ENCODE measurements at places on chromosomes 13 and 19. TPM values are rescaled to one million over a fixed set of nuclear protein-coding genes. Genes with fewer than 3 reads are reported as not detected.
A peak's percentile ranks its signal among the peaks of the same experiment; 100 is the strongest.

The ZNF600 gene
- total RNA-seq: 13.2 TPM

The CEACAM6 gene
- total RNA-seq: 260 TPM

- no peaks in the 10 kb centered on the region for H3K27me3 ChIP-seq
- H3K27ac ChIP-seq: no peak overlapping the region
- DNase-seq: no peak
- no peaks in the 10 kb centered on the region for H3K4me1 ChIP-seq
Measured at GRCh38 chr19:7152568-7152967, 83.1 kb downstream of the ZNF557 start.

DNA sequence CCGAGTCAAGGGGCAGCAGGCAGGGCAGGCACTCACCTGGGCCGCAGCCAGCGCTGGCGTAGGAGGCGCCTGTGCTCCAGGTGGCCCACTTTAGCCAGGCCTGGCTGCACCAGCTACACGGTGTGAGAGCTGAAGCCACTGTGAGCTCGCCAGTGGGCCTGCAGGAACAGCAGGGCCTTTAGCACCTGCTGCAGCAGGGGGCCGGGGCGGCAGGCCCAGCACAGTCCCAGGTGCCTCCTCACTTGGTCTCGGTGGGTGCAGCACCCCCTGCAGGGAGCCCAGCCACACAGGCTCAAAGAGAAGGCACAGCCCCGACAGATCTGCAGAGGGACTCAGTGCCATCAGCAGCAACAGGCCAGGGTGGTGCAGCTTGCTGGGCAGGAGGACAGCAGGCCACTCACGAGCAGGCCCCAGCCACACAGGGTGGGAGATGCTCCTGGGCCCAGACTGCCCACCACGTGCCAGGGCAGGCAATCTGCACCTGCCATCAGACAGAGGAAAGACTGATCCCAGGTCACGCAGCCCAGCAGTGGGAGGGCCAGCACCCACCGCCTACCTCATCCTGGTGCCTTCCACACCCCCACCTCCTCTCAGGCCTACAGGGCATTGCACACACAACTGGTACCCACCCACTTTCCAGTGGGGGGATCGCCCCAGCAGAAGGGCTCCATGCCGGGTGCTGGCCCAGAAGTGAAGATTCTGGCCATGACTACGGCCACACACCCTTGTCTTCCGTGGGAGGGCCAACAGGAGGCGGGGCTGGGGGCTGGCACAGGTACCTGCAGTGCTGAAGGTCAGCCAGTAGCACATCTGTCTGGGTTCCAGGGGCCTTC lies 15.8 kb downstream of the ARHGAP33 start:
- H3K27ac ChIP-seq: no peak overlapping the region
- no peaks in the 10 kb centered on the region for H3K27me3 ChIP-seq
- H3K4me3 ChIP-seq: no peak overlapping the region
- DNase-seq: no peak
- H3K36me3 ChIP-seq: no peaks in the 10 kb centered on the region
- H3K4me1 ChIP-seq: no peaks in the 10 kb centered on the region

GRCh38 chr19:7013678-7014077 lies 7.6 kb downstream of the MBD3L2B start:
- no peaks in the 10 kb centered on the region for H3K4me1 ChIP-seq
- no peaks in the 10 kb centered on the region for H3K36me3 ChIP-seq
- DNase-seq: peak; percentile 3
- no peaks in the 10 kb centered on the region for H3K27me3 ChIP-seq
- no peak overlapping the region for H3K27ac ChIP-seq
- no peak overlapping the region for H3K4me3 ChIP-seq

- no peaks in the 10 kb centered on the region for H3K36me3 ChIP-seq
- H3K4me3 ChIP-seq: peak overlapping the region; percentile 78
- H3K27me3 ChIP-seq: no peaks in the 10 kb centered on the region
- H3K27ac ChIP-seq: peak overlapping the region; percentile 76
Measured at GRCh38 chr19:23762884-23763711, 4.4 kb upstream of the ZNF681 start.

DNA sequence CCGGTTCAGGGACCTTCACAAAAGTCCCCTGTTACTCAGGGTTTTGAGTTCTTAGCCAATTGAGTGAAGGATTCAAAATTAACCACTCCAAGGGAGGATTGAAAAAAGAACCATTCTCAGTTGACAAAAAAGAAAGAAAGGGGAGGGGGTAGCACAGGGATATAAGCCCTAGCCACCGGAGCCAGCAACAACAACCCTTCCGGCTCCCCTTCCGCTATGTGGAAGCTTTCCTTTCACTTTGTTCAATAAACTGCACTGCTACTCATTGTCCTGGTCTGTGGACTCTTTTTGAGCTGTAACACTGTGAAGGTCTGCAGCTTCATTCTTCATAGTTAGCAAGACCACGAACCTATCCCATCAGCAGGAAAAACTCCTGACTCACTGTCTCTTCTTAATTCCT lies 1488.1 kb upstream of the PRR20A start:
- no peak overlapping the region for H3K4me3 ChIP-seq
- DNase-seq: no peak
- no peak overlapping the region for H3K27ac ChIP-seq
- no peaks in the 10 kb centered on the region for H3K4me1 ChIP-seq
- H3K36me3 ChIP-seq: no peaks in the 10 kb centered on the region

- no peaks in the 10 kb centered on the region for H3K27me3 ChIP-seq
- peak; percentile 63 for DNase-seq
- peak overlapping the region; percentile 100 for H3K4me3 ChIP-seq
- peak overlapping the region; percentile 97 for H3K27ac ChIP-seq
- peaks cover 15% of the 10 kb centered on the region for H3K4me1 ChIP-seq
- no peaks in the 10 kb centered on the region for H3K36me3 ChIP-seq
Measured at GRCh38 chr19:1847684-1848398, 442 bp downstream of the REXO1 start.

DNA sequence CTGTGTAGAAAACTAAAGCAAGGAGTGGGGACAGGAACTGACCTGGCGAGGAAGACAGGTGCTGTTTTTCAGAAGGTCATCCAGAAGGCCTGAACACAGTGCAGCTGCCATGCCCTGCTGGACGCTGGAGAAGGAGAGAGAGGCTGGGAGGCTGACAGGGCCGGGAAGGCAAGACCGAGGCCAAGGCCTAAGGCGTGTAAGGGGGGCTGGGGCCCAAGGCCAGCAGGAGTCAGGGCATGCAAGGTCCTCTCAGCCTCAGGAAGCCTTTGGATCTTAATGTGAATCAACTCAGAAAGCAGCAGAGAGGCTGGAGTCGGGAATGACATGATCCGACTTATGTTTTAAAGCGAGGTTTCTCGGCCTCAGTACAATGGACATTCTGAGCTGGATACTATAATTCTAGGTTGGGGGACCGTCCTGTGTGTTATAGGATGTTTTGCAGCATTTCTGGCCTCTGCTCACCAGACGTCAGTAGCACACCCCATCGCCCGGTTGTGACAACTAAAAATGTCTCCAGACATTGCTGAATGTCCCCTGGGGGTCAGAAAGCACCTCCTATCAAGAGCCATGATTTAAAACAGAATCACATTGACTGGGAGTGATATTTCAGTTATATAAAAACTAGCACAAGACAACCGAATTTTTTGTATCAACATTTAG lies 530.4 kb downstream of the MYO16 start:
- H3K4me3 ChIP-seq: no peak overlapping the region
- H3K4me1 ChIP-seq: no peaks in the 10 kb centered on the region
- no peaks in the 10 kb centered on the region for H3K36me3 ChIP-seq
- DNase-seq: no peak

DNA sequence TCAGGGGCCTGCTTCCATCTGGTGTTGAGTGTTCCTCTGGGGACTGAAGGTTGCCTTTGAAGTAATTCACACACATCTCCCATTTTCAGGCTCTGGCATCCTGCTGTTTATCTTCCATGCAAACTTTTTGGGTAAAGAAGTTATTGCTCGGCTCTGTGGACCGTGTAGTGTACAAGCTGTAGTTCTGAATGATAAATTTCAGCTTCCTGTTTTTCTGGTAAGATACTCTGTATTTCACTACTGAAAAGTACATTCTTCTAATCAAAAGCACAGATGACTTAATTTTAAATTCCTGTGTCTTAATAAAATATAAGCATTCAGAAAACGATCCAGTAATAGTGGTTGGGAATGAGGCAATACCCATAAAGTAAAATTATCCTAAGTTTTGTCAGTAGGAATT lies 36.7 kb downstream of the MPHOSPH8 start:
- no peaks in the 10 kb centered on the region for H3K4me1 ChIP-seq
- no peak overlapping the region for H3K27ac ChIP-seq
- H3K4me3 ChIP-seq: no peak overlapping the region
- no peaks in the 10 kb centered on the region for H3K27me3 ChIP-seq
- no peak for DNase-seq
- no peaks in the 10 kb centered on the region for H3K36me3 ChIP-seq

The PRKCG gene
- total RNA-seq: 0.22 TPM

DNA sequence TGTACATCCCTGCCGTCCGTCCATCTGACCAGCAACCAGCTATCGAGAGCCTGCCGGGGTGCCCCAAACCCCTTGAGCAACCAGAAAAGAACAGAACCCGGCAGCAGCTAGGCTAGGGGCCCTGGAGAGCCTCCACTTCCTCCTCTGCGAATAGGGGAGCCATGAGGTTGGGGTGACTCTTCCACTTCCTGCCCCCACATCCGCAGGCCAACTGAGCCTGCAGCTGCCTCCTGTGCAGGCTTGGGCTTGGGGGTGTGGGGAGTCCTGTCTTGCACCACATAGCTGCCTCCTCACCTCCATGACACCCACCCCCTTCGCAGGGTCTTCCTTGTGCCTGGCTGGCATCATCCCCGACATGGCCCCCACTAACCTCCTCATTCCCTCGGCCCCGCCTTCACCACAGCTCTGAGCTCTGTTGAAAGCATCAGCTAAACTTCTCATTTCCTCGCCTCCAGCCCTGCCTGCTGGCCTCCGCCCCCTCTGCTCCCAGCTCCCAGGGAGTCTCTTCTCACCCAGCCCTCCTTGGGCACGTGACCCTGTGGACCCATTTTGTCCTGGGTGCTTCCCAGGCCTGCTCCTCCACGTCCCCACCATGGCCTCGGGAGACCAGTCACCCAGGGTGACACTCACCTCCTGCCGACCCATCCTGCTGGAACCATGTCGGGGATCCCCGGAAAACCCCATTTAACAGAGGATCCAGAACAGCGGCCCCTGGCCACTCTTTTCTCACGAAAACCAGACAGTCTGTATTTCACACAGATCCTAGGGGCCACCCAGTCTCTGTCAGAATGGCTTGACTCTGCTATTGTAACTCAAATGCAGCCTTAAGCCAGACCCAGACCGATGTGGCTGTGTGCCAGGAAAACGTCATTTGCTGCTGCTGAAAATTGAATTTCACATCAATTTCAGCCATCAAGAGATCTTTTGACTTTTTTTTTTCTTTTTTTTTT lies 50.4 kb downstream of the MYO9B start:
- peaks cover 4% of the 10 kb centered on the region for H3K4me1 ChIP-seq
- no peak overlapping the region for H3K4me3 ChIP-seq
- peak overlapping the region; percentile 72 for H3K27ac ChIP-seq
- DNase-seq: peak; percentile 54
- no peaks in the 10 kb centered on the region for H3K27me3 ChIP-seq

The ZNF559 gene
- total RNA-seq: 7.8 TPM

The RHPN2 gene
- 78.3 TPM for total RNA-seq

DNA sequence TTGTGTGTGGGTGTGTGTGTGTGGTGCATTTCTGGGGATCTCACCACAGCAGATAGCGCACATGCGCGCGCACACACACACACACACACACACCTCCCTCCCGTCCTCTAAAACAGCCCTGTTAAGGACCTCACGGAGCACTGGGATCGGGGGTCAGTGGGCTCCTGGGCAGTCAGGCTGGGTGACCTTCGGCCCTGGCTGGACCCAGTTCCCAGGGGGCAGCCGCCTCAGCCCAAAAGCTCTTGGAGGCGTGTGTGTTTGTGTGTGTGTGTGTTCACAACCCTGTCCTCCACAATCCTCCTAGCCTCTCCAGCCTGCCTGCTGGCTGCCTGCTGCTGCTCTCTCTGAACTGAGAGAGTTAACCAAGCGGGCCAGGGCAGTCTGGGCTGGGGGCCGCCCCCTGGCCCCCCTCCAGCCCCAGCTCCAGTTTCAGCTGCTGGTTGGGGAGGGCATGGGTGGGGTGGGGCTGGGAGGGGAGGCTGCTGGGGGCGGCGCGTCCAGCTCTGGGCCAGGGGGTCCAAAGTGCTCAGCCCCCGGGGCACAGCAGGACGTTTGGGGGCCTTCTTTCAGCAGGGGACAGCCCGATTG lies at the start of gene FXYD1:
Gene FXYD1, plus strand, starts transcription at position 520 of the 588 bp plus-strand sequence. CDS start 1,256 bp downstream, outside the sequence.
- H3K27me3 ChIP-seq: peaks cover 7% of the 10 kb centered on the region
- peak; percentile 20 for DNase-seq
- H3K36me3 ChIP-seq: no peaks in the 10 kb centered on the region

DNA sequence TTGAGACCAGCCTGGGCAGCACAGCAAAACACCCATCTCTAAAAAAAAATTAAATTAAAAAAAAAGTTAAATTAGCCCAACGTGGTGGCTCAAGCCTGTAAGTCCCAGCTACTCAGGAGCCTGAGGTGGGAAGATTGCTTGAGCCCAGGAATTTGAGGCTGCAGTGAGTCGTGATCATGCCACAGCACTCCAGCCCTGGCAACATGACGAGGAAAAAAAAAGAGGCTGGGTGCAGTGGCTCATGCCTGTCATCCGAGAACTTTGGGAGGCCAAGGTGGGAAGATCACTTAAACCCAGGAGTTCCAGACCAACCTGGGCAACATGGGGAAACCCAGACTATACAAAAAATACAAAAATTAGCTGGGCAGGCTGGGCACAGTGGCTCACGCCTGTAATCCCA lies 2.2 kb upstream of the TMEM161A start:
- no peak overlapping the region for H3K4me3 ChIP-seq
- no peak overlapping the region for H3K27ac ChIP-seq
- no peaks in the 10 kb centered on the region for H3K4me1 ChIP-seq
- no peaks in the 10 kb centered on the region for H3K27me3 ChIP-seq
- no peaks in the 10 kb centered on the region for H3K36me3 ChIP-seq

The SHANK1 gene
- total RNA-seq: 0.22 TPM

Data from colonic mucosa (tissue), 4 donors.